ENCODE measurements at places on chromosomes 2 and 18.
A peak's percentile ranks its signal among the peaks of the same experiment; 100 is the strongest.

- DNase-seq: no peak
These were observed 61.1 kb downstream of the GATA6 start for GRCh38 chr18:22230471-22230945.

- DNase-seq: no peak
These were observed 24.1 kb upstream of the ANXA4 start for GRCh38 chr2:69717861-69718273.

- no peak for DNase-seq
These were observed 2083.1 kb upstream of the PIK3C3 start for GRCh38 chr18:39871961-39872360.

DNA sequence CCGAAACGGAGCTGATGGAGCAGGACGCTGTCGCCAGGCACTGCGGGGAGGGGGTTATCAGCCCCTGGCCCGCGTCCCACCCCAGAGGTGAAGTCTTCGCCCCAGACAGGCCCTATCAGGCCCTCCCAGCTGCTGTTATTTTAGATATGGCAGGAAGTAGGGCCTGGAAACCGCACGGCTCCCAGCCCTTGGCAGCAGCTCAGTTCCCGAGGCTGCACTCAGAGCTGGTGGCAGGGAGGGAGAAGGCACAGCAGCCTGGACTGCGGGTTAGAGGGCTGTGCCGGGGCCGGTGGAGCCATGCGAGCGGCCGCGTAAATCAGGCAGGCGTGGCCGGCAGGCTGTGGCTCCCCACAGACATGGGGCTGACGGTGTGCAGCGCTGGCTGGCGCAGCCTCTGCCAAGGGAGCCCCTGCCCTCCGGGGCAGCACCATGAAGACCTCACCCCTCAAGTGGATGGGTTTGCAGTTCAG, 111.4 kb downstream of the NFATC1 start:
- DNase-seq: no peak

GRCh38 chr18:77130229-77131099, 2.1 kb downstream of the MBP start:
- DNase-seq: no peak

GRCh38 chr18:44946529-44947113, 265.9 kb downstream of the SETBP1 start:
- DNase-seq: no peak

DNA sequence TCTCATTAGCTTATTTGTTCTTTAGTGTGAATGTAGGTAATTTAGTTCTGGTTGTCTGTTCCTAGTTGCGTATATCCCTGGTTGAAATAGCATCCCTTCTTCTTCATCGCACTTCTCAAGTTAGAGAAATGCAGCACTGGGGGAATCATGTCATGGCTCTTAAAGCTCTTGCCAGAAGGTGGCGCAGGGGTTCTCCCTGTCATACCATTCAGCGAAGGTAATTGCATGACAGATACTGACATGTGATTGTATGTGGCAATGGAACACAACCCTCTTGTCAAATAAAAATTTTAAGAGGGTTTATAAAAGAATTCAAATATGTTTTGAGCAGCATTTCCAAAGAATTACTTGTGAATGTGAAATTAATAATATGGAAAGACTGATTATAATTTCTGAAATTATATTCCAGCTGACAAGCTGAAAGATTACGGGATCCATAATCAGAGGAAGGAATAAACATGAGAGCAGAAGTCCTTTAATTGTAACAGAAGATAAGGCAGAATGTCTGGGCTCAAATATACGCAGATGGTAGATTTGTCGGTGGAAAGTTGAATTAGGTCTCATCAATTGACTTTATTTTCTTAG, 411.7 kb downstream of the DSEL start:
- DNase-seq: peak; percentile 80

- DNase-seq: no peak
These were observed 39.7 kb downstream of the ADI1 start for GRCh38 chr2:3479430-3480320.

DNA sequence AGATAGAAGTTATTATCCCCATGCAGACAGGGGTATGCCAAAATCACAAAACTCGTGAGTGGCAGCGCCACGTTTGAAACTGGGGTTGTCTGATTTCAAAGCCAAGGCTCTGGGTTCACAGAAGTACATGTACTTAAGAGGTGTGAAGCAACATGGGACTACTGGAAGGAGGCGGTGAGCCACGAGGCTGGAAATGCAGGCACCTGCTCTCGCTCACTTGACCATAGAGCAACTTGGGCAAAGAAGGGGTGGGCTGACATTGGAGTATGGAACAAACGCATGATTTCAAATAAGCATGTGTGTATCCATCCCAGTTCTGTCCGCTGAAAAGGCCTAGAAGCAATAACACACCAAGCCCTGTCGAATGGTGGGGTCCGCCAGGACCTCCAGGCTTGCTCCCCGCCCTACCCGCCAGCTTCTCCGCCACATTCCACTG, 593 bp upstream of the ACTR2 start:
- DNase-seq: peak; percentile 22

GRCh38 chr18:6569813-6570212, 155.1 kb upstream of the L3MBTL4 start:
- no peak for DNase-seq

- no peak for DNase-seq
These were observed 1247.1 kb upstream of the NXPH2 start for GRCh38 chr2:140027320-140027719.

- DNase-seq: no peak
These were observed 45.1 kb downstream of the LBH start for GRCh38 chr2:30276455-30276911.

DNA sequence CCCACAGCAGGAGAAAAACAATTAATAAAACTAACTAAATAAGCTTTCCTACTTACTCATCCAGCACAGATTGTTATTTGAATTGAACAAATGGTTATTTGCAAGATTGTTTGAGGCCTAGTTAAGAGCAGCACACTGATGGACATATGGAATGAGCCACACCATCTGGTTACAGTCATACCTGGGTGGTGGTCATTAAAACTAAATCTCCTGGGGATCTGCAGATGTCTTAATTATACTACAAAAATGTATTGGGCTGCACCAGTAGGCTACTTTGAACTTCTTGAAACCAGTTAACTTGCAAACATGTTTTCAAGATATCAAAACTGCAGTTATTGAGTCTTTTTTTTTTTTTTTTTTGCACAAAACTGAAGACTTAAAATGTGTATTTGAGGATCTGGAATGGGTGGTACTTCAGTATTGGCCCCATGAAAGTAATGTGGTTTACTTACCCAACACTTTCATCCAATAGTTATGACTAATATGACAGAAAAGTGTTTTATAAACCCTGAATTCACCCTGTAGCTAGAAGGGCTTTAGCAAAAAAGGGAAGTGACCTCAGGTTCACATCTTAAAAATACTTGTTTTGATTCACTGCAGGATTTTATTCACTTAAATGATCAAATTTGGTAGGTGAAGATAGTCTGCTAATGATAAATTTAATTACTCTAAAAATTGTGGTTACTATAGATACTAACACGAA, 10.8 kb downstream of the AGFG1 start:
- no peak for DNase-seq

GRCh38 chr18:2906704-2907549, 60.1 kb downstream of the EMILIN2 start:
- DNase-seq: no peak

GRCh38 chr2:233707940-233708644, 4.6 kb upstream of the UGT1A5 start:
- no peak for DNase-seq

- DNase-seq: no peak
These were observed 1.3 kb downstream of the ERICH2 start for GRCh38 chr2:170771421-170771937.

- no peak for DNase-seq
These were observed 108.0 kb upstream of the LDAH start for GRCh38 chr2:20930928-20931327.

DNA sequence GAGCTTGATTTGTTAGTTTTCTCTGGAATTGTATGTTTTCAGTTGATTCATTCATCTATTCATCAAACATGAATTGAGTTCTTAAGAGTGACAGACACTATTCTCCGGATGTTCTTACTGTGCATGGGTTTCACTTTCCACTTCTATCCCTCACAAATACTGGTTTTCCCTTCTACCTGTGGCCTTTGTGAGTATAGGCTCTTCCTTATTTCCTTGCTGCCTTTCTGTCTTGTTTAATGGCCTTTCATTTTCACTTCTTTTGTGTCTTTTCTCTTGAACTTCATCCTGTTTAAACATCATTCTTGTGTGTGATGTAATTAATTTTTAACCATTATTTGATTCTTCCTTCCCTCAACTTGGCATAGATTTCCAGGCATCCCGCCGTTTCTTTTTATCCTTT, 90.7 kb downstream of the CRIM1 start:
- no peak for DNase-seq

DNA sequence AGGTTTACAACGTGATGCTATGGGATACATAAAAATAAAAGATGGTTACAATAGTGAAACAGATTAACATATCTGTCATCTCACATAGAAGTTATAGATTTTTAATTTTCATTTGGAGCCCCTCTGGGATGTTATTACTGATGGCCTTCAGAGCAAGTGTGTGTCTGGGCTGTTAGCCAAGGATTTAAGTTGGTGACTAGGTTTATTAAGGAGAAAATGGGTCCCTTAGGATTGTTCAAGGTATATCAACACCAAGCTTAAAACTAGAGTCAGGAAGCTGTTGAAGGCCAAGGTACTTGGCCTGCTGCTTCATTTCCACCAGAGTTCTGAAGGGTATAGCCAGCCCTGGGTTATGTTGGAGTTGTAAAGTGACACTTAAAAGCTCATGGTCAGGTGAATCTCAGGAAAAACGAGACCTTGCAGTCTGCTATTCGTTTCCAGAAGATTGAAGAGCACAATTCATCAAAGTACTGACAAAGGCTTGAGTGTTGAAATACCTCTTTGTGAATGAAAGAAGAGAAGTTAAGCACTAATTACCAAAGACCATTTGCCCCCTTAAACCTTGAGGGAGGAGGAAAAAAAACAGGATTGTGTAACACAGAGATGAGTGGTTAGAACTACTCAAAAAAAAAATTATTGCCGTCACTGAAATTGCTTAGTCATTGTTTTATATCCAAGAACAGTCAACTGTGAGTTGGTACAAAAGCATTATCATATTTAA, 48.4 kb downstream of the MAP2 start:
- DNase-seq: no peak

GRCh38 chr2:46097714-46098480, 199.3 kb upstream of the EPAS1 start:
- DNase-seq: no peak

- no peak for DNase-seq
These were observed 8.4 kb upstream of the PSMD1 start for GRCh38 chr2:231047923-231048915.

- peak; percentile 72 for DNase-seq
These were observed at the start of gene SH3YL1 for GRCh38 chr2:263774-264492. Gene SH3YL1 (minus strand): TSS chr2:264032. CDS start chr2:263984, 48 bp downstream.

DNA sequence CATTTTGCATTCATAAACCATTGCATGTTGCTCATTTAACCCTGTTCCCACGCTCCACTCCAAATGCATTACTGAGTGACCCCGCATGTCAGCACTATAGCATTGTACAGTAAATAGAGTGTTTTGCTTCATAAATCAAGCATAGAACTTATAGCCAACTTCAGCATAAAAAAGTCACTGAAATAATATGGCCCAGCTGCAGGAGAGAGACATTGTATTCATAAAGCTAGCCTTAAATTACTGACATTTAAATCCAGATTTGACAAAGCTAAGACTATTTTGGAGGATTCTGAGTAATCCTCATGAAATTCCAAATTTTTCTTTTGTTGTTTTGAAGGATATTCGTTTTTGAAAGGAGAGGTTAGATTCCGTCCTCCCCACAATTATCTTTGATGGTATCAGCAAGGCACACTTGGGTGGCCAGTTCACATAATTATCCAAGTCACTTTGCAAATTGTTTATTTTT, 320.9 kb upstream of the TCF4 start:
- DNase-seq: no peak

DNA sequence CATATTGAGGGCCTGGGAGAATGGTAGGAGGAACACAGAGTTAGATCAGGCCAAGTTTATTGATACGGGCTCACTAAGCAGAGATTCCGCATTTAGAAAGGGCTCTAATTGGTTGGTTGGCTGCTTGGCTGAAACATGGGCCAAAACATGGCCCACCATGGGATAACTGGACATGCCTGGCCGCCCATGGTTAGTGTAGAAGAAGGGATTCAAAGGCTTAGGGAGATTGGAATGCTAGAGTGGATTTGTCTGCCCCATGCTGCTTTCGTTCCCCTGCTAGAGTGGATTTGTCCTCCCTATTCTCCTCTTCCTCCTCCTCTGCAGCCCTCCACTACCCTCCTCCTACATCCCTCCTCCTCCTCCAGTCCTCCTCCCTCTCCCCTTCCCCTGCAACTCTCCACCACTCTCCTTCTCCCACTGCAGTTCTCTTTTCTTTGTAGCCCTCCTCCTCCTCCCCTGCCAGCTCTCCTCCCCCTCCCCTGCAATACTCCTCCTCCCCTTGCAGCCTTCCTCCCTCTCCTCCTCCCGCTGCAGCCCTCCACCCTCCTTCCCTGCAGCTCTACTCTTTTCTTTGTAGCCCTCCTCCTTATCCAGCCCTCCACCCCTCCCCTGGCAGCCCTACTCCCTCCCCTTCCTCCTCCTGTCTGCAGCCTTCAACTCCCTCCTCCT, 17.2 kb downstream of the BOK start:
- DNase-seq: no peak

- no peak for DNase-seq
These were observed 313.0 kb upstream of the SLC39A10 start for GRCh38 chr2:195343942-195344530.

- DNase-seq: no peak
These were observed 63.1 kb downstream of the CIB4 start for GRCh38 chr2:26578113-26578458.

DNA sequence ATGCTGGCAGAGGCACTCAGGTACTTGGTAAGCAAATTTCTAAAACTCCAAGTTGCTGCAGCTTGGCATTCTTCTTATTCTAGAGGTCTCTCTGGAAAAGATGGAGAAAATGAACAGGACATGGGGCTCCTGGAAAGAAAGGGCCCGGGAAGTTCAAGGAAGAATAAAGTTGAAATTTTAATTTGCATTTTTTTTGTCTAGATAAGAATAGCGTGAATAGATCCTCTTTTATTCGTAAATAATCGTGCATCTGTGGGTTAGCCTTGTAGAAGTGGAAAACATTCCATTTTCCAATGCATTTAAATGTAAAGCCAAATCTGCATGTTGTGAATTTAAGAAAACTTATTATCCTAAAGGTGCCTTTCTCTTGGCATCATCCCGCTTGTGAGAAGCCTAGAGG, 61.0 kb downstream of the TNFRSF11A start:
- no peak for DNase-seq

- DNase-seq: peak; percentile 19
These were observed 9.3 kb downstream of the L3MBTL4 start for GRCh38 chr18:6405237-6406074.

- no peak for DNase-seq
These were observed 147.4 kb downstream of the SOX11 start for GRCh38 chr2:5839550-5839949.

Data from NCI-H526 (cell line).